Heart left ventricle (tissue), 16 donors: ENCODE measurements at places on chromosomes 5 and 9. TPM values are rescaled to one million over a fixed set of nuclear protein-coding genes. Genes with fewer than 3 reads are reported as not detected.

DNA sequence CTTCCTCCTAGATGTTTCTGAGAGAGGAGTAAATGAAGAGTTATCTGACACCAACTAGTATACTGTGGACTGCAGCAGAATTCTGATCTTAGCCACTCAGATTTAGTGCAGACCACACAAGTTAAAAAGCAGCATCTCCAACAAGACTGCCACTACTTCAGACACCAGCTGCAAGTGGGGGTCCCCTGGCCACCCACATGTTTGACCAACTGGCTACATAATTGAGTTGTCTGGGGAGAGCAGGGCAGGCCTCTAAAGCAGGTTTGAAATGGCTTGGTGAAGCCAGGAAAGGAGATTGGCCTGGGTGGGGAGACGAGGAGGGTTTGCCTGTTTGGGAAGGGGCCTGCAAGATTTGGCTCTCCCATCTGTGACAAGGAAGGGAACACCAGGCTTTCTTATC, 40.5 kb upstream of the FAM81B start:
- no peak for DNase-seq

- no peak for DNase-seq
Observed at GRCh38 chr5:142014911-142015584, 2.2 kb upstream of the GNPDA1 start.

The GRK6 gene
- 15.3 TPM for total RNA-seq

The TLE1 gene
- 12.0 TPM for total RNA-seq

The NMUR2 gene
- total RNA-seq: not detected

The MAMDC4 gene
- total RNA-seq: 3.5 TPM
